ENCODE measurements at places on chromosomes 16 and 17. TPM values are rescaled to one million over a fixed set of nuclear protein-coding genes. Genes with fewer than 3 reads are reported as not detected.

KRTAP16-1 gene
- total RNA-seq: not detected

HBM gene
- not detected for total RNA-seq

GRCh38 chr16:86298758-86299134 lies 211.6 kb upstream of the FOXF1 start:
- DNase-seq: no peak

- DNase-seq: no peak
Measured at GRCh38 chr16:52545898-52546266, 1.1 kb downstream of the TOX3 start.

DNA sequence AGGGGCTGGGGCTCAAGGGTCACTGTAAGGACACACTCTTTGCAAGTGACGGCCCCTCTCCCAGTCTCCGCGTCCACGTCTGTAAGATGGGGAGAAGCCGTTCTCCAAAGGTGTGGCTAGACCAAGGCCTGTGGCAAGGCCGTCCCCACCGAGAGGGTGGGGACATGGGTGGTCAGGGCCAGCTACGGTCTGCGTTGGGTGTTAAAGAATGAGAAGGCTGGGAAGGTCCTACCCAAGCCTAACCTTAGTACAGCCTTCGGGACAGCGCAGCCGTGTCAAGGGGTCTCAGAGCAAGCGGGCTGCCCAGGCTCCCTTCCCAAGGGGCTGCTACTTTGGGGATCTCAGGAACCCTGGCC lies 1.9 kb downstream of the C1QTNF8 start:
- no peak for DNase-seq

All from endothelial cell of umbilical vein (primary cell).